Tibial nerve (tissue), 4 donors: ENCODE measurements at places on chromosomes 6 and 20. TPM values are rescaled to one million over a fixed set of nuclear protein-coding genes. Genes with fewer than 3 reads are reported as not detected.

GRCh38 chr6:145147981-145148749, 587.2 kb downstream of the EPM2A start:
- no peak for DNase-seq

DNA sequence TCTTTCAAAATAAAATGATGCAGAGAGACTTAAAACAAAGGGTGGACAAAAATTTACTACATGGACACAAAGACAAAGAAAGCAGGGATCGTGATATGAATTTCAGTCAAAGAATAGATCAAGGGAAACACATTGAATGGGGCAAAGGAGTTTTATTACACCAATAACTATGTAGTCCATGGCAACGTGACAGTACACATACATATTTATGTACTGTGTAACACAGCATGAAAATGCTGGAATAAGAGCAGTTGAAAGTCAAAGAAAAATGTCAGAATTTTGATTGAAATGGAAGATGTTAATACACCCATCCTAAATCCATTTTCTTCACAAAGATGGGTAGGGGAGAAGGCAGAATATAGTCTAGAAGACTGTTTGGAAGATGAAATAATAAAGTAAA, 9.4 kb upstream of the RIN2 start:
- no peak for DNase-seq

DNA sequence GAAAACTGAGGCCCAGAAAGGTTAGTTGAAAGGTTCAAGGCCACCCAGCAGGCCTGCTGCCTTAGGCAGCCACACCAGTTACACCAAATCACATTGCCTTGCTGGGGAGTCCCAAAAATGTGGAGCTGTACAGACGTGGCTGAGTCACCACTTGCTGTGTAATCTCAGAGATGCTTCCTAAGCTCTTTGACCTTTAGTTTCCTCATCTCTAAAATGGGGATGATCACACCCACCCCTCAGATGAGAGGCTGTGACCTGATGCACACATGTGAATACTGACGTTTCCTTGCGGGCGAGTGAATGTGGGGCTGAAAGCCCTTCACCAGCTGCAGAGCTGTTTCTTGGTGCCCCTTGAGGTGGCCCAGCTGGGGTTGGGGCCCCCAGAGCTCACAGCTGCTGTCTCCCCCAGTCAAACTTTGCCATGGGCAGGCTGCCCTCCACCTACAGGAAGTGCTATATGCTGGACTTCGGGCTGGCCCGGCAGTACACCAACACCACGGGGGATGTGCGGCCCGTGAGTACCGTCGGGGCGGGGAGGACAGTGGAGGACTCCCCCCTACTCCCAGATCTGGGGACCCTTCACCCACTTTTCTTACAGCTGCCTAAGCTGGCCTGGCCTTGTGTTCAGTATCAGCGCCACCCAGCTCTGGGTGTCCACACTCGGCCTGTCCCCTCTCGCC, 11.0 kb downstream of the TTBK1 start:
- no peak for DNase-seq

GRCh38 chr6:33771146-33772081, 17.5 kb downstream of the LEMD2 start:
- peak; percentile 60 for DNase-seq

GRCh38 chr6:18386298-18386976, 713 bp upstream of the RNF144B start:
- DNase-seq: no peak

DNA sequence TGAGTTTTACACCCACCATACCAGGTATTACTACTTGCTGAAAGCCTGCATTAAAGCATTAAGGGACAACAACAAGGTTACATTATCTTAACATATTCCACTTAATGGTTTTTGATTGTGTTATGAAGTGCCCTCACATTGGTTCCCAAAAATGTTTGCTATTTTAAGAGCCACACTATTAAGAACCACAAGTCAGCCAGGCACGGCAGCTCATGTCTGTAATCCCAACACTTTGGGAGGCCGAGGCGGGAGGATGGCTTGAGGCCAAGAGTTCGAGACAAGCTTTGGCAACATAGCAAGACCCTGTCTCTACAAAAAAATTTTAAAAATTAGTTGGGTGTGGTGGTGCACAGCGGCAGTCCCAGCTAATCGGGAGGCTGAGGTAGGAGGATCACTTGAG, 28.2 kb downstream of the ATXN1 start:
- no peak for DNase-seq

GRCh38 chr20:15138548-15139126, 801.2 kb upstream of the FLRT3 start:
- no peak for DNase-seq

GRCh38 chr20:11328839-11329238, 588.9 kb upstream of the BTBD3 start:
- DNase-seq: no peak

- no peak for DNase-seq
Measured at GRCh38 chr20:17889226-17889625, 79.4 kb downstream of the SNX5 start.

- peak; percentile 70 for DNase-seq
Measured at GRCh38 chr6:13303668-13304017, 24.7 kb downstream of the TBC1D7 start.

The HCK gene
- 14.9 TPM for total RNA-seq

The ZBP1 gene
- total RNA-seq: 0.78 TPM

The BCLAF1 gene
- total RNA-seq: 108 TPM

The AIF1 gene
- 27.1 TPM for total RNA-seq

The NPEPL1 gene
- 82.6 TPM for total RNA-seq
